ENCODE measurements at places on chromosomes 2 and 18.
A peak's percentile ranks its signal among the peaks of the same experiment; 100 is the strongest.

GRCh38 chr2:200733713-200734198 is 78.0 kb upstream of the BZW1 start:
- no peak for DNase-seq

- DNase-seq = no peak
These were observed 32.9 kb downstream of the MBP start for GRCh38 chr18:77099485-77100370.

GRCh38 chr2:180061085-180061484 is 54.0 kb upstream of the CWC22 start:
- DNase-seq = no peak

- no peak for DNase-seq
These were observed at the start of gene DIPK1C for GRCh38 chr18:74457043-74457724. TSS of gene DIPK1C (minus strand) at chr18:74457308. CDS start at chr18:74457259, 49 bp downstream.

GRCh38 chr2:68765739-68766375 is 31.2 kb downstream of the ARHGAP25 start:
- DNase-seq = no peak

DNA sequence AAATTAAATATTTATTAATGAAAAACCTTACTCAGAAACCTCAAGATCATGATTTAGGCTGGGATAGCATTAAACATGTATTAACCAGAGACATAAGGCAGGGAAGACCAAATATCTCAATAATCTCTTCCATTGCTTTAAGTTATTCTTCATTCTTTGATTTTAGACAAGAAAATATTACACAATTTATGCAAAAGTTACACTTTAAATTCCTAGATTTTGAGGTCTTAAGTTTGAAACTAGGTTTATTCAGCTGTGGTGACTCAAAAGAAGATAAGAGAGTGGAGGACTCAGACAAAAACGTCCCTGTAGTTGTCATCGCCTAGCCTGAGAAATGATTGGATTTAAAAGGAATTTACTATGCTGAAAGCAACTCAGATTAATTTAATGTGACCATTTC is 1110.3 kb downstream of the DPP10 start:
- no peak for DNase-seq

GRCh38 chr2:147792966-147793617 is 51.7 kb upstream of the ACVR2A start:
- DNase-seq = no peak

DNA sequence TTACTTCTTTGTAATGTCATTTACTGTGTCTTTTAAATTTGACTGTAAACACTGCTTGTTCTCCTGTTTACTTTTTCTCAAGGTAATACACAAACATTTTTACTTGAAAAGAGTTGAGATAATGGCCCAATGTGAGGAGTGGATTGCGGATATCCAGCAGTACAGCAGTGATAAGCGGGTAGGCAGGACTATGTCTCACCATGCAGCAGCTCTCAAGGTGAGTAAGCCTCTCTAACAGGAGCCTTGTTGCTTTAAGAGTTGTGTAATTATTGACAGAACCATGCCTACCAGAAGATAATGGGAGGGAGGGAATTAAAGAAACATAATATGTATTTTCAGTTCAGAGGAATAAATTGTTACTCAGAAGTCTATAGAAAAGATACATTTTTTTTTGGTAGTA is 16.5 kb upstream of the TTC27 start:
- DNase-seq = no peak

GRCh38 chr2:153967248-153967973 is 95.7 kb downstream of the GALNT13 start:
- no peak for DNase-seq

GRCh38 chr2:28818053-28818452 is 7.4 kb downstream of the SPDYA start:
- no peak for DNase-seq

DNA sequence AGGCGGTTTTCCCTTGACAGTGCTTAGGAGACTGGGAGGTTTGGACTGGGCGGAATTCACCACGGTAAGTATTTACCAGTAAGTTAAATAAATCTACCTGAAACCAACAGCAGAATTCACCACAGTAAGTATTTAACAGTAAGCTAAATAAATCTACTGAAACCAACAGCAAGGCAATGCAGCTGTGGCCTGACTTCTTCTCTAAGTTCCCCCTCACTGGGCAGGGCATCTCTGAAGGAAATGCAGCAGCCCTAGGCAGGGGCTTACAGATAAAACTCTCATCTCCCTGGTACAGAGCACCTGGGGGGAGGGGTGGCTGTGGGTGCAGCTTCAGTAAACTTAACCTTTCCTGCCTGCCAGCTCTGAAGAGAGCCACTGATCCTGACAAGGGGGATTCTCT is 432.5 kb upstream of the LRRTM1 start:
- no peak for DNase-seq

DNA sequence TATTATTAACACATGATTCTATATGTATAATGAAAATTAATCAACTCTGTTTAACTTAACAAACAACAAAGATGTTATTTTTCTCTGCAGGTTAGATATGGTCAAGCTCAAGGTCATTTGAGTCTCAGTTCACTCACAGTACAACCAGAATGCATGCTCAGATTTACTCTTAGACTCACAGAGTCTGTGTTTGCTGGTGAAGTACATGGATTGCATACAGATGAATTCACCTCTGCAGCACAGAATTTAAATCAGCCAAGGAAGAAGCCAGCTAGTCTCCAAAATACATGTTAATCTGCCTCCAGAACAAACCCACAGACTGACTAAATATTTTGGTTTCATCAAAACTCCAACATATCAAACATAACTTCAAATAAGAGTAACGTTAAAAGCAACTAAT is 424.5 kb downstream of the RAD51AP2 start:
- no peak for DNase-seq

DNA sequence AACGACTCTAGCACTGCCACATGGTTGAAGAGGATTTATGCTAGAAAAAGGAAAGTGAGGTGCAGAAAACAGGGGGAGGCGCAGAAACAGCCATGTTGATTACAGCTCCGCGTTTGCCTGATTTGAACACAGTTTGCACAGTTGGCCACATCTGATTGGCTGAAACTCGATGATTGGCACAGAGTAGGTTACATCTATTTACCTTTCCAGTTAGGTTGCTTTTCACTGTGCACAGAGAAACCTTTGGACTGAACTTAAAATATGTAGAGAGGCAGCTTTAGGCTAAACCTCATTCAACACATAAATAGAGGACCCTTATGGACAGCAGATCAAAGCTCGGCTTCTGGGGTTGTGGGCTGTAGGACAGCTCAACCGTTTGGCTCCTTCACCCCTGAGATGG is 153.7 kb upstream of the APCDD1 start:
- no peak for DNase-seq

DNA sequence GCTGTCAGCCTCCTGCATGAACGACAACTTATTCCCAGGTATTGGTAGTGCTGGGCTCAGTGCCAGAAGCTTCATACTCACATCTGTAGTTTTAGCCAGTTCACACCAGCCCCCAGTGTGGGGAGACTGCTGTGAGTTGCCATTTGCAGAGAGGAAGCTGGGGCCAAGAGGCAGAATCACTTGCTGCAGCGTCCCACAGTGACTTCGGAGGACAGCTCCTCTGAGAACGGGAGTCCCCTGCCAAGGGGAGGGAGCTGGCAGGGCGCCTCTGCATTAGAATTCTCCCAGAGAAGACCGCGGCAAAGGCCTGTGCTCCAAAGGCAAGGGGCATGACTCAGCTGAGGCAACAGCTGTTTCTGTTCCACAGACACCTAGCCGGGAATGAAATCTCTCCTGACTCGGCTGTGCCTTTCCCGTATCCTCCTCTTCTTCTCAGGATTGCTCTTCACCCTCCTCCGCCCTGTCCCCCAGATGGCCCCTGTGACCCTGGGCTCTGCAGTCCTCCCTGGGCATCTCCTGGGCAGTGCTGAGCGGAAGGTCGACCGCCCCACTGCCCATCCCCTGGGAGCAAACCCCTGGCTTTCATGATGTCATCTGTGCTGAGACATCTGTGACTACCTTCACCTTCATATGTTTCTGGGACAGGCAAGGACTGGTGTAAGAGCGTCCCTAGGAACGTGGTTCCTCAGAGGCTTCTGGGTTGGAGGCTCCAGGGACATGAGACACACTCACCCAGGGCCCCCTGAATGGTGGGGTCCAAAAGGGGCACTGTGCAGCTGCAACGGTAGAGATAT is 18.0 kb downstream of the MAL start:
- DNase-seq = peak; percentile 69

GRCh38 chr2:56117764-56118163 is 66.0 kb upstream of the CCDC85A start:
- DNase-seq = no peak

- no peak for DNase-seq
These were observed 783.6 kb upstream of the ZEB2 start for GRCh38 chr2:145303536-145303935.

DNA sequence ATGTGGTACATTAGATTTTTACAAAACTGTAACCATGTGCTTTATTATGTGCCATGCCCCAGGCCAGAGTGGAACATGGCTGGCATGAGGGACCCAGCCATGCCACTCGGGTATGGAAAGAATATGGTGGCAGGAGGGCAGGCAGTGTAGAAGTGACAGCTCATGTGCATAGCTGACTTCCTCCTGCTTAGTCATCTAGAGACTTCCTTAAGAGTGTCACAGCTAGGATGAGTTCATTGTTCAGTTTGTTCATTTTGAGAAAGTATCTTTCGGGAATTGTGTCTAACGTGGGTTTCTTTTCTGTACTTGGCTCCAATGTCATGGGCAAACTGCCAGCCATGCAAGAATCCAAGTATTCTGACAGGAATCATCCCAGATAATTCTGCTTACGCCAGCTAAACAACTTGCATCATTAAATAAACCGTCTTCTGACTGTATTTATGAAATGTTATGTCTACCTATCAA is 94.3 kb upstream of the ITGB6 start:
- peak; percentile 12 for DNase-seq

GRCh38 chr2:168633895-168634294 is 168.5 kb upstream of the NOSTRIN start:
- DNase-seq = no peak

- DNase-seq = no peak
These were observed 25.3 kb downstream of the FZD5 start for GRCh38 chr2:207744451-207744850.

DNA sequence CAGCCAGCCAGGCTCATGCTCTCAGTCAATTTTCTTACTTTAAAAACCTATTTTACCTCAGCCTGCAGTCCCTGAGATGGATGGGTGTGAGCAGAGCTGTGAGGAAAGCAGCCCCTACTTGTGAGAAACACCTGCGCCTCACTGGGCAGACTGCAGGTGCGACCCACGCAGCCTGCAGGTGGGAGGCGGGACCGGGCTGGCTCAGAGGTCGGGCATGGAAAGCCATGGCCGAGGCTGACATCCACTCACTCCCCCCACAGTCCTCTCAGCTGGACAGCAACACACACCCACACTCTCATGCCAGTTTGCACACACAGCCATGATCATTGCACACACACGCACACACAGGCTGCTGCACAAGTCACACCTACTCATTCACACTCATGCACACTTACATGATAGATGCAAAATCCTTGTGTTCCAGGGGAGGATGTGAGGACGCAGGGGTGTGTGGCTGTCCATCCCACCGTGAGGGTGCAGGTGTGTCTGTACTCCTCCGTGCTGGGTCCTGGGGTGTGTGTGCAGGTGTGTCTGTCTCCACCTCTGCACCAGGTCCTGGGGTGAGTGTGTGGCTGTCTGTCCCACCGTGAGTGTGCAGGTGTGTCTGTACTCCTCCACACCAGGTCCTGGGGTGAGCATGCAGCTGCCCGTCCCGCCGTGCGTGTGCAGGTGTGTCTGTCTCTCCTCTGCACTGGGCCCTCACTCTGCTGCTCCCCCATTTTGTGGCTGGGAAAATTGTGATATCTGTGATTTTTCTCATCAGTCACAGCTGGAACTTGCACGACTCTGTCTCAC is 166.5 kb downstream of the RTP5 start:
- no peak for DNase-seq

GRCh38 chr2:222255090-222255489 is 43.7 kb downstream of the PAX3 start:
- DNase-seq = no peak

GRCh38 chr18:9735238-9735637 is 27.1 kb downstream of the RAB31 start:
- DNase-seq = no peak

- no peak for DNase-seq
These were observed 164.9 kb downstream of the BABAM2 start for GRCh38 chr2:28055325-28055970.

DNA sequence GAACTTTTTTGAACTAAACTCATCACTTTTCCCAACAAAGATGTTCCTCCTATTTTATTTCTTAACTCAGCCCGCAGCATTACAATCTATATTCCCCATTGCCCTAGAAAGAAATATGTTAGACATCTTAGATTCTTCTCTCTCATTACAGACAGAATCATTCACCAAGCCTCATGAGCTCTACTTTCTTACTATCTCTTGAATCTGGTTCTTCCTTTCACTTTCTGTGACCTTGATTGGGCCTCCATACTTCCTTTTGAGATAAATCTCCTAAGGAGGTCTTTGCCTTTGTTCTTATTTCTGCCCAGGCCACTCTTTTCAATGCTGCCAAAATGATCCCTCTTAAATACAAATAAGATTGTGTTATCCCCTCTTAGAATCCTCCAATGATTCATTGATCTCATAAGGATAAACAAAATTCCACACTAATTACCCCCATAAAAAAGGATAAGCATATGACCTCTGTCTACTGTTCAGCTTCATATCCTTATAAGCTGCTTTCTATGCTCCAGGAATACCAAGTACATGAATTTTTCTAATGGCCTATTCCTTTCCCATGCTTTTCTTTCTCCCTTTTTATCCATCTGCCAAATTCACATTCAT is 400.0 kb downstream of the ARHGAP15 start:
- no peak for DNase-seq

- DNase-seq = no peak
These were observed 90.0 kb upstream of the CTDP1 start for GRCh38 chr18:79589601-79590091.

DNA sequence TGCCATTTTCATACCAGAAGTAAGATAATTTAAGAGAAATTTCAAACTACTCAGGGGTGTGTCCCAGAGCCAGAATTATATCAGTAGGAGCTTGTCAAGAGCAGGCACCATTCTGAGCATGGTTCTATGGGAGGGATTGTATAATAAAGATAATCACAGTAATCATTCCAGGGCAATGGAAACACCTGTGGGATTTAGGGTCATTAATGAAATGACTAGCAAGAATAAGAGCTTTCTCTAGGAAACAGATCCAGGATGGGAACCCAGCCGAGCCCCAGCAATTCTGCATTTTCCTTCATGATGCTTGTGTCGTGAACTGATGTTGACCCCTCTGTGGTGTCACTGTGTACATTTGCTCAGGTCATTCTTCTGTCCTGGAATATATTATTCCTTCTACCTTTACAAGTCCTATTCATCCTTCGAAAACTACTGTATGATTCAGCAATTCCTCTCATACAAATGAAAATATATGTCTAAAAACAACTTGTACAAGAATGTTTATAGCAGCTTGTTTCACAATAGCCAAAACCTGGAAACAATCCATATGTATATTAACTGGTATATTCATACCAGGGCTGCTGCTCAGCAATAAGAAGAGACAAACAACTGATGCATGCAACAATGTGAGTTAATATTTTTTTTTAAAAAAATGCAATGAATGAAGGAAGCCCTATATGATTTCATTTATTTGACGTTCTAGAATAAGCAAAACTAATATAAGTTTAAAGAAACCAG is 687.8 kb upstream of the KLHL29 start:
- DNase-seq = no peak
